ENCODE measurements at places on chromosomes 7 and 10. TPM values are rescaled to one million over a fixed set of nuclear protein-coding genes. Genes with fewer than 3 reads are reported as not detected.

- DNase-seq = no peak
Measured at GRCh38 chr7:3657206-3657605, 356.2 kb downstream of the SDK1 start.

GRCh38 chr10:48587101-48587500, 17.8 kb downstream of the ARHGAP22 start:
- DNase-seq = no peak

GRCh38 chr10:28302638-28303488, at the start of gene MPP7:
MPP7 (minus strand) TSS chr10:28303064; CDS start chr10:28238604, 64,460 bp downstream.
- peak; percentile 90 for DNase-seq

GRCh38 chr7:127650847-127651555, 993 bp upstream of the SND1 start:
- DNase-seq = no peak

DNA sequence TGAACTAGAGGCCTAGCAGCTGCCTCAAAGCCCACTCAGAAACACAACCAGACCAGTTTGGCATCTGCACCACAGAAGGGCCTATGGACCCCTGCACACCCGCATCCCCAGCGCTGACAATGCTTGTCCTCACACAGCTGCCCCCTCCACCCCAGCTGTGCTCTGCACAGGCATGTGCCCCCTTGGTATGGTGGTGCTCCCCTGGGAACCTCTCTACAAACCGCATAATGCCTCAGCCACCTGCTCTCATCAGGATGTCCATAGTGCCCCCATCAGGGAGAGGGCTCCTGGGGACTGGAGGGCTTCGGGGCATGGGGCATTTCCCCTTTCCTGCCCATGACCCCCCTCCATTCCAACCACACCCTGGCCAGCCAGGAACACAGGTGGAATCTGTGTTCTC, 347.5 kb downstream of the GRID1 start:
- no peak for DNase-seq

GRCh38 chr7:27631391-27631790, 31.3 kb downstream of the HIBADH start:
- DNase-seq = no peak

- DNase-seq = no peak
Measured at GRCh38 chr10:103053659-103054581, 135.8 kb downstream of the CNNM2 start.

DNA sequence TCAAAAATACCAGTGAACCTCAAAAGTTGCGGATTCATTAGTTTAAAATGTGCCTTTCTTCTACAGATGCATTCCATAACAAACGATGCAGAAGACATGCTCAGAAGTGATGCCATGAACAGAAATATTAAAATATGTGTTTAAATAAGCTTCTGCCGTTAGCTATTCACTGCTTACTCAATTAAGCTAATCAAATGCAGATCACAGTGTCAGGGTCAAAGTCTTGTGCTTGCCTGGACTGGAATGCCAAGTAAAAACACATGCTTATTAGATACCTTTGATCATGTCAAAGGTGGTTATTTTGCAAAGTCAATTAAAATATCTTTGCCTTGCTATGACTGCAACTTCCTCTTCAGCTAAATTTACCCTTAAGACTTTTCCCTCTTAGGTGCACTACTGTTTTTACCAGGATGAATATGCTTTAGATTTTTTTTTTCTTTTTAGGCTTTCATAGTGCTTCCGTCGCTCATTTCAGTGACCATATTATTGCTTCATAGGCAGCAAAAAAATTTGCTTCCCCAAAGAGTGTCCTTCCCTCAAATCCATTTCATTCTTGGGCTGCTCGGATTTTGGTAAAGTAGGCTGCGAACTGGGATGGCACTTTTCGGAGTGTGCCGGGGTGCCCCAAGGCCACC, 905 bp downstream of the ASB13 start:
- DNase-seq = no peak

DNA sequence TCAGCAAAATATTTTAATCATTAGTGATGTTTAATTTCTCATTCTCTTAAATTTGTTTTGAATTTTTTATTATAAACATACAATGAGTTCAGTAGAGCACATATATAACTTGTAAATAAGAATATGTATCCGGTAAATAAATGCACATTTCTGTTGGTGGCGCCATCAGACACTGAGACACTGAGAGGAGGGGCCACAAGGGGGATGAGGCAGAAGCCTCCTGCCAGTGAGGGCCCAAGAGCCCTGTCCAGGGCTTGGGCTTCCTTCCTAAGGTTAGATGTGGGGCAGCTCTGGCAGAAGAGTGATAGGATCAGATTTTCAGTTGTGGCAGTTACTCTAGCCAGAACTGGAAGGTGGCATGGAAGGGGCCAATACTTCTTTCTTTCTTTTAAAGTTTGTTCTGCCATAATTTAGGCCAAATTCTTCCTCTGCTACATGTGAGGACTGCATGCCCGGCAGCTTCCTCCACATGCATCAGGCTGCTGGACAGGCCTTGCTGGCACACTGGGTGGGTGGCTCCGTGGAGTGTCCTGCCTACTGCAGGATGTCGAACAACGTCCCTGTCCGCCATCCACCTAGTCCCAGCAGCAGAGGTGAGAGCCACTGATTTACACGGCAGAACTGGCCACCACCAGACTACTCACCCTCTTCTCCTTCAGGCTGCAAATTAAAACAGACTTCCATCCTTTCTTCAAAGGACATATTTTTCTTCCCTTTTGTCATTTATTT, 13.2 kb downstream of the PTPRN2 start:
- DNase-seq = no peak

GRCh38 chr10:4561296-4561695, 264.7 kb upstream of the AKR1E2 start:
- no peak for DNase-seq

DNA sequence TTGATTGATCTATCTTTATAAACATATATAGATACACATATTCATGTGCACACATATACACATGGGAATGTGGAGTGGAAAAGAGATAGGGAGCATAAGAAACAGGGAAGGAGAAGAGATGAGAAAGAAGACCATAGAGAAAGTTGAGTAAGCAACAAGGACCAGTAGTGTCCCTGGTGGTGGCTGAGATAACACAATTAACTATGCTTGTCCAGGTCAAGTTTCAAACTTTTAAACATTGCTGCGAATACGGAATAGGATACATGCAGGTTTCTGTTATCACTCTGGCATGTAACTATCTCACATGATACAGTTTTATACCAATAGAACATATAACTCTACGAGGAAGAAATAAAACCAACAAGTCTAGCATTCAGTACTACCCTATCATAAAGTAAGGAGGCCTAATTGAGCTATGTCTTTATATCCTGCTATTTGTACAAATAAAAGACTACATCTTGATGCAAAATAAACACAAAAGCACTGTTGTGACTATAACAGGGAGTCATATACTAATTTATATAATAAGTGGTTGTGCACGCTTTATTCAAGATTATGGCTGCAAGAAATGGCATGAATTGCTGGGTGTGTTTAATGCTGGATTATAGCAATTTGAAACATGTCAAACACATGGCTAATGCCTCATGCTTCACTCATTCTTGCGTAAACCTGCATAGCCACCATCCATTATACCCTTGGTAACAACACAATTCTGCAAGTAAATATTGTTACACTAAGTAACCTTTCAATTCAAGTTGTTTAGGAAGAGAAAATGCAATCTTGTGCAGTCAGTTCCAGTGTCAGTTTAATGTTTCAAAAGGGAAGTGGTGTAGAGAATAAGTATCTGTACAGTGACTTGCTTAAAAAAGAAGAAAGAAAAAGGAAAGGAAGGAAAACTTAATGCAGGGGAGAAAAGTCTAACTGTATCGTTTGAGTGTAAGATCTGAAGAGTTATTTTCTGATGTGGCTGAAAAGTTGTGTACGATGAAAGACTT, 8.2 kb downstream of the FOXP2 start:
- no peak for DNase-seq

- DNase-seq = no peak
Measured at GRCh38 chr7:36272567-36273269, 116.9 kb upstream of the ANLN start.

DNA sequence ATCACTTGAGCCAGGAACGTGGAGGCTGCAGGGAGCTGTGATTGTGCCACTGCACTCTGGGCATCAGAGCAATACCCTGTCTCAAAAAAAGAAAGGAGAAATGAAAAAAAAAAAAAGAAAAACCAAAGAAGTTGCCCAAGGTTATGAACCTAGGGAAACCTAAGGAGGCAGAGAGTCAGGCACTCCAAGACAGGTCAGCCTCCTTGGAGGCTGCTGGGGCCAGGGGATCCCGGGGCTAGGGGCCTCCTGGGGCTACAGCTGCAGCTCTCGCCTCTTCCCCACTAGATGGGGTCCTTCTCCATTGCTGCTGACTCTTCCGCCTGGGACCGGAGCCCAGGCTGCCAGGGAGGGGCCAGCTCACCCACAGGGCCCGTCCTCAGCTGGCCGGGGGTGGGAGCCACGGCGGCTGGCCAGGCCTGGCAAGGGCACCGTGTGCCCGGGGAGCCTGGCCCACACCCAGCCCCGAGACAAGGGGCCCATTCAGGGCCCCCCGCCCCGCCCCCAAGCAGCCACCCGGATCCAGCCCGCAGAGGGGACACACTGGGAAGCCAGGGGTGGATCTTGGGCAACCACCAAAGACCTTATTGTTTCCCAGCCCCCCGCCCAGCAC, 1.7 kb upstream of the SPACDR start:
- DNase-seq = no peak

Gene CAPZA2
- 203 TPM for total RNA-seq

Gene CFAP69
- total RNA-seq = 18.5 TPM

Gene DNTT
- total RNA-seq = not detected

Gene FAM149B1
- total RNA-seq = 24.4 TPM

Gene OR13A1
- total RNA-seq = 0.15 TPM

Gene TUBB8
- total RNA-seq = 0.59 TPM

Gene CFAP70
- total RNA-seq = 3.1 TPM

All from PC-9 (cell line).